D721Med (cell line): ENCODE measurements at places on chromosomes 13 and 19.

GRCh38 chr19:46082728-46083050 is 41.8 kb downstream of the IGFL3 start:
- no peak for DNase-seq

- no peak for DNase-seq
Measured at GRCh38 chr13:41019011-41019487, at the start of gene ELF1. TSS of gene ELF1 (minus strand) at chr13:41019316. CDS start at chr13:40982054, 37,262 bp downstream.

DNA sequence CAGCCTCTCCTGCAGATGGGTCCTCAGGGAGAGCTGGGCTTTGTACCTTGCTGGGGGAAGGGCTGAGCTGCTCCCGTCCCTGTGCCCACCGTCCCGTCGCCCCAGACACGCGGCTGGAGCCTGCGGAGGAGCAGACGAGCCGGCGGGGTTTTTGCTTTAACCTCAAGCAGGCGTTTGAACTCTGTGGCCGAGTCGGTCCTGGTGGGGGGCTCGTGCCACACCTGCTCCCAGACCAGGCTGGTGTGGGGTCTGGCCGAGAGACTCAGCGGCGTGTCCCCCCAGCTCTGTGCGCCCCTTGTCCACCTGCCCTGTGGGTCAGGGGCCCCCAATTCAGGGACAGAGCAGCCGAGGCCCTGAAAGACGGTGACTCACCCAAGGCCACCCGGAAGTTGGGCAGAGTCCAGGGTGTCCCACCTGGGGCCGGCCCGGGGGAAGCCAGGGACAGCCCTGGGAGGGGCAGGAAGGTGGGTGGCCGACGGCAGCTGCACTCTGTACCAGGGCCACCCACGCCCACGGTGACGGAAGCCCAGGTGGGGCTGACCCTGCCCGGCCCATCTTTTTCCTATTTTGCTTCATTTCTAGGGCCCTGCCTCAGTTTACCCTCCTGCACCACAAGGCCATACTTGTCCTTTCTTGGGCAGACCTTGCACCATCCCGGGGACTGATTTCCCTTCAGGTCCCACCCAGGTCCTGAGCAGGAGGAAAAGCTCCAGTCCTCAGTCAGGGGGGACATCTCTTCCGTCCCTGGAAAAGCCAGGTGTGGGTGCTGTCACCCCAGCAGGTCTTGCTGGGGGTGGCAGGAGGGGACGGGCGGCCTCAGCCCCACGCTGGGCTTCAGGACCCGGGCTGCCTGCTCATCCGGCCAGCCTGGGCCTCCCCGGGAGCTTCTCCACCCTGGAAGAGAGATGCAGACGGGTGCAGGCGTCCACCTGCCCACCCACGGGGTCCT is 5.3 kb downstream of the EFNA2 start:
- DNase-seq: no peak

GRCh38 chr13:41780715-41781706 is 179.9 kb downstream of the VWA8 start:
- no peak for DNase-seq

GRCh38 chr13:77702366-77702765 is 4.9 kb downstream of the SLAIN1 start:
- DNase-seq: no peak

DNA sequence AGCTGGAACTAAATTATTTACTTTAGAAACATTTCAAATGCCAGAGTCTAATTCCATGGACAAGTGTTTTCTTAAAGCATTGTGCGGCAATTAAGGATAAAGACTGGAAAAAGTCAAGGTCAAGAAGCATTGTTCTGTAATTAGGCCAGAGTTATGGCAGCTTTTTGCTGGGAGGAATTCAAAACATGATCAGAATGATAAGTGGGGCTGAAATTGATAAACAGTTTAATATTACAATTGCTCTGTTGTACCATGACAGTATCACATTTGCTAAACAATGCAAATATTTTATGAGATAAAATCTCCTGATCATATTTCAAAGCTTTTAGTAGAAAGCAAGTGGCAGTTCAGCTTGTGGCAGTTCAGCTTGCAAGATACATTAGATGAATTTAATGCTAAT is 513.7 kb downstream of the GPC6 start:
- DNase-seq: no peak

GRCh38 chr19:23287620-23288019 is 37.4 kb upstream of the ZNF724 start:
- DNase-seq: no peak

DNA sequence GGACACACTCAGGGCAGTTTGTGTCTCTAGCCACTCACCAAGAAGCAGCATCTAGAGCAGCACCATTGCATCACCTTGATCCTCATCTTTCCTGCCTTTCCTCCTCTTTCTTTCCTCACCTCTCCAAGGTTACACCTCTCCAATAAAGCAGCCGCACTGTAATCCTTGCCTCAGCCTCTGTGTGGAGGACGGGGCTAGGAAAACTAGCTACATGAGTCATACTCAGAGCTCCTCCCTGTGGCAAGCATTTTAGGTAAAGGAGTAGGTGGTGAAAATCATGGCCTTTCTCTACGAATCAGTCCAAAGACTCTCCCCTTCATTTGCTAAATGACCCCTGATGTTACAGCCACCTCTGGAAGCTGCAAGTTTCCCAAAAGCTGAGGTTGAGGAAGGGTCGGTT is 108.9 kb downstream of the DNAJC15 start:
- no peak for DNase-seq

DNA sequence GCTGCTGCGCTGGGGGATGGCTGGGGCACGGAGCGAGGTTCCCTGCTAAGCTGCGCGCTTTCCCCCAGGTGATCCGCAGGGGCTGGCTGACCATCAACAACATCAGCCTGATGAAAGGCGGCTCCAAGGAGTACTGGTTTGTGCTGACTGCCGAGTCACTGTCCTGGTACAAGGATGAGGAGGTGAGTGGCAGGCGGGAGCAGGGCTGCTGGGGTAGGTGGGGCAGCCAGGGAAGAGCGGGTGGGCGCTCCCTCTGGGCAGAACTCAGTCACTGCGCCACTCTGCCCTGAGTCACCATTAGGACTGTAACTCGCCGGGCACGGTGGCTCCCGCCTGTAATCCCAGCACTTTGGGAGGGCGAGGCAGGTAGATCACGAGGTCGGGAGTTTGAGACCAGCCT is 23.8 kb downstream of the TMED1 start:
- no peak for DNase-seq

GRCh38 chr19:31146015-31146414 is 203.2 kb downstream of the TSHZ3 start:
- DNase-seq: no peak

GRCh38 chr13:50685491-50685890 is 158.0 kb downstream of the DLEU7 start:
- DNase-seq: no peak

GRCh38 chr13:50643060-50643459 is 200.4 kb downstream of the DLEU7 start:
- no peak for DNase-seq

DNA sequence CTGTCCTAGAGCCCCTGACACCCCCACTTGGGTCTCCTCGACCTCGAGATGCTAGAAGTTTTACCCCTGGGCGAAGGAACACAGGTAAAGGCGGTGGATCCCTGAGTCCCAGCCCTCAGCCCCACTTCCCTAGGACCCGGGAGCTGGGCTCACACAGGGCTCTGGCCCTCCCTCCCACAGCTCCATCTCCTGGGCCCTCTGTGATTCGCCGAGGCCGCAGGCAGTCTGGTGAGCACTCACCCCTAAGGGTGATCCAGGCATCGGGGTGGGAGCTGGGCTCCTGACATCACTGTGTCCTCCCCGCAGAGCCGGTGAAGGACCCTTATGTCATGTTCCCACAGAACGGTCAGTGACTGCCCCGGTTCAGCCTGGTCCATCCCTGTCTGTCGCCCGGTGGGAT is 8.3 kb downstream of the PLEKHG2 start:
- no peak for DNase-seq

GRCh38 chr19:55382522-55383054 is 1.5 kb downstream of the TMEM238 start:
- no peak for DNase-seq

GRCh38 chr13:94233401-94233800 is 246.1 kb downstream of the DCT start:
- no peak for DNase-seq
